NCI-H1930 (cell line): ENCODE measurements at places on chromosomes 5 and 9.
A peak's percentile ranks its signal among the peaks of the same experiment; 100 is the strongest.

- DNase-seq: no peak
Measured at GRCh38 chr5:140868721-140869554, at the start of gene PCDHA11. PCDHA11 (plus strand) TSS chr5:140868957; CDS start chr5:140869104, 147 bp downstream.

GRCh38 chr9:33209394-33209793, 30.6 kb upstream of the SPINK4 start:
- no peak for DNase-seq

DNA sequence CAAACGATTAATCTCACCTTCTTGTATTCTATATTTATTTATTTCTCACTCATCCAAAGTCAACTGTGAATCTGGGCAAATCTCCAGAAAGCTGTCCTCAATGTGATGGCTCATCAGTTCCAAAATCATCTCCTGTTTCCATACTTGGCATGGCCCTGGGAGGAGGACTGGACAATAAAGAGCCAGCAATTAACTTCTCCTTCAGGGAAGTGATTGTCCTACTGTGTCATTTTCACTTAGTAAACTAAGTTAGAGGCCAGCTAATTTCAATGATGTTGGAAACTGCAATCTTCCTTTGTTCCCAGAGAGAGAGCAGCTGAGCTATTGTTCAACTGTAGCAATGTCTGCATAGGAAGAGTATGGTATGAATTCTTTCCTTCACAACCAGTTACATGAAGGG, 17.5 kb downstream of the CDH12 start:
- peak; percentile 54 for DNase-seq

DNA sequence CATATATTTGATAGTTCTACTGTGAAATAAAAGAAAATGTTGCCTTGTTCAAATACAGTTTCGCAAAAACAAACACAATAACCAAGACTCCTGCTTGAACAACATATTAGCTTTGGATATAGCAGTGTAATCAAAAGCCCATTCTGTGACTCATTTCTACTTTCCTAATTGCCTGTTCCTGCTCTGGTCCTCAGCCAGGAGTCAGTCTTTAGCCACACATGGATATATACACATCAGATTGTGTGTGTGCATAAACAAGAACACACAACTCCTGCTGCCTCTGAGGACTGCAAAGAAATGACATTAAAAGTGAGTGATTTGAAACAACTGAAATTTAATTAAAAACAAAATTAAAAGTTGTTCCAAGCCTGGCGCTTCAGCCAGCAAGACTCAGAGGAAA, 334.8 kb downstream of the TRIM32 start:
- DNase-seq: peak; percentile 14

DNA sequence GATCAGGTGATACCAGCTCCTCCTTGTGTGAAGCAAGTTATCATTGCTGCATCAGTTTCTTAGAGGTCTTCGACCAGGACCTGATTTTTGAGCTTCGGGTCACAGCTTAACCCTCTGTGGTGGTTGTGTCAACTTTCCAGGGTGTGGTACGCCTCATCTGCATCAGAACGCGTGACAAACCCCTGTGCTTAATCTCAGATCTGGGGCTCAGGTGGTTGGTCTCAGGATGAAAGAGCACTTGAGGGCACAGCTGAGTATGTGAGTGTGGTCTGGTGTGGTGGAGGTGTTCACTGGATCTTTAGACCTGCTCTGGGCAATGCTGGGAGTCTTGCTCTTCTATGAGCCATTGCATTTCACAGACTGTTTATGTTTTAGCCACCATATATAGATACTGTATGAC, 64.1 kb downstream of the OSTF1 start:
- no peak for DNase-seq

- DNase-seq: no peak
Measured at GRCh38 chr5:10593531-10594181, 29.8 kb downstream of the ANKRD33B start.

DNA sequence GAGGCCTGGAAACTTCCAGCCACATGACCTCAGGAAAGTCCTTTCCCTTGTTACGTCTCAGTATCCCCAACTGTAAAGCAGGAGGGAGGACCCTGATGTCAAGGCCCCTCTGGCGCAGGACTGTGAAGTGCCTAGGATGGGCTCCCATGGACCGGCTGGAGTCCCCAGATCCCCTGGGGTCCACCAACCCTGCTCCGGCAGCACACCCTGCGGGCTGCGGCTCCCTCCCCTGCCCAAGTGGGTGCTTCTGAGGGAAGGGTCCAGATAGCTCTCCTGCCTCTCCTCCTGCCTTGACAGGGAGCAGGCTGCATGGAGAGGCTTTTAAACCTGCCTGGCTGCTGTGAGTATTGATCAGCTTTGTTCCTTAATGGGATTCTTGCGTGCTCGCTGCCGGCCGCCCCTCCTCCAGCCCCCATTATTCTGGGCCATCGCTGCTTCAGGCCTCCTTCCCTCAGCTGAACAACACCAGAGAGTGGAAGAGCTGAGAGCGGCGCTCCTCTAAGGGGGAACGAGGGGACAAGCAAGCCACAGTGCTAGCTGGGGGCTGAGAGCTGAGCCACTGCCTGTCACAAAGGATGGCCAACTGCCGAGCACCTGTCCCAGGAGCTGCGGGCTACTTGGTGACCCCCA, 25.6 kb upstream of the NTNG2 start:
- DNase-seq: no peak

GRCh38 chr9:115689331-115689730, 464.3 kb upstream of the PAPPA start:
- peak; percentile 15 for DNase-seq

GRCh38 chr9:133344071-133344470, 3.9 kb downstream of the MED22 start:
- no peak for DNase-seq

GRCh38 chr5:169411786-169412430, 111.0 kb upstream of the SLIT3 start:
- no peak for DNase-seq

GRCh38 chr9:119043996-119044395, 325.2 kb downstream of the BRINP1 start:
- no peak for DNase-seq
